ENCODE measurements at places on chromosomes 6 and 20. TPM values are rescaled to one million over a fixed set of nuclear protein-coding genes. Genes with fewer than 3 reads are reported as not detected.

PLTP gene
- polyA plus RNA-seq, result 58.6 TPM

HLA-DRA gene
- 95.8 TPM for polyA plus RNA-seq

NOX3 gene
- polyA plus RNA-seq, result not detected

BHLHE23 gene
- polyA plus RNA-seq, result not detected

TXLNB gene
- 0.61 TPM for polyA plus RNA-seq

DNA sequence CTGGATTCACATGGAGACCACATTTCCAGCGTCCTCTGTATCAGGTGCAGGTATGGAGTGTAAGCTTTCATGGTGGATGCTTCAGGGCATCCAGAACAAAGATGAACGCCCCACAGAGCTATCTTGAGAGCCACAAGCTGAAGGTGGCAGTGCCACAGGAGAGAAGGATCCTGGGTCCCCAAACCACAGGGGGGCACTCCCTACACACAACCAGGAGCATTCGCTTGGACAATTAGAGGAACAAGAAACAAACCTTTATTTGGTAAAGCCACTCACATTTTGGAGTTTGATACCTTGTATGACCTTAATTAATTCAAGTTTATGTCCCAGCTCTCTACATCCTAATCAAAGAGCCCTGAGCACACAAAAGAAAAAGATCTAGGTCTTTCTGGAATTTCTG, 406.3 kb downstream of the PREX1 start:
- DNase-seq, result no peak

DNA sequence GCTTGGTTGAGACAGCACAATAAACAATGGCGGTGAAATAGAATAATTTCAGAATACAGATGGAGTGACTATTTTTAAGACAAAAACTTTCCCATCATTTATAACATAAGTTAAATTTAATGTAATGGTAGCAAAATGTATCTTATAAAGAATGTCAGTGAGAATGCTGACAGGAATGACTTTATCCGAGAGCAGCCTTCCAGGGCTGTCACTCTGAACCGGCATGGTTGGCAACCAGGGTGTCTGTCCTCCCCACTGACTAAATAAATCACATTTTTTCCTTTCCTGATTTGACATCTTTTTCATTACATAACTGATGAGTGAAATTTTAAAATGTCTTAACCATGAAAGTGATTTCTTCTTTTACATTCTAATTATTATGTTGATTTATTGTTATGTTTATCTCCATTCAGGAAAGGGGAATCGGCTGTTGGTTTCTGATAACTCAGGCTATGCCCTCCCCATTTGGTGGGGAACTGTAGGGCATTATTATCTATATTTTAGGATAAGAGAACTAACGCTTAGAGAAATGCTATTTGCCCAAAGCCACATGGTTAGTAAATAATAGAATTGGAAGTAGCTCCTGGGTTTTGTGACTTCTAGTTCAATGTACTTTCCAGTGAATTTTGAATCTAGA, 109.2 kb upstream of the OGFRL1 start:
- no peak for DNase-seq

DNA sequence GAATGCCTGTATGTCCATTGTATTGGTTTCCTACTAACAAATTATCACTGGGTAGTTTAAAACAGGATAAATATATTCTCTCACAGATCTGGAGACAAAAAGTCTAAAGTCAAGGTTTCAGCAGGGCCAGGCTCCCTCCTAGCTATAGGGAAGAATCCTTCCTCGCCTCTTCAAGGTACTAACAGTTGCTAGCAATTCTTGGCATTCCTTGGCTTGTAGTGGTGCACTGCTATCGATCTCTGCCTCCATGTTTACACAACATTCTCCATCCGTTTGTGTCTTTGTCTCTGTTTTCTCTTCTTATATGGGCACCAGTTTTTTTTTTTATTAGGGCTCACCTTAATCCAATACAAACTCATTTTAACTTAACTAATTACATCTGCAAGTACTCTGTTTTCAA, 48.9 kb downstream of the OR2B6 start:
- no peak for DNase-seq

GRCh38 chr20:6708010-6708409, 59.5 kb upstream of the BMP2 start:
- peak; percentile 85 for DNase-seq
